ENCODE measurements at places on chromosomes 1 and 21.

- no peak for DNase-seq
These were observed 53.9 kb downstream of the GABPA start for GRCh38 chr21:25788677-25789076.

GRCh38 chr1:214451596-214451995 is 99.8 kb downstream of the PTPN14 start:
- DNase-seq, result no peak

- DNase-seq, result no peak
These were observed 210.3 kb downstream of the SETD4 start for GRCh38 chr21:35850029-35850428.

- DNase-seq, result no peak
These were observed 93.7 kb downstream of the TTC3 start for GRCh38 chr21:37166733-37167132.

GRCh38 chr1:185215911-185216310 is 58.9 kb downstream of the SWT1 start:
- no peak for DNase-seq

DNA sequence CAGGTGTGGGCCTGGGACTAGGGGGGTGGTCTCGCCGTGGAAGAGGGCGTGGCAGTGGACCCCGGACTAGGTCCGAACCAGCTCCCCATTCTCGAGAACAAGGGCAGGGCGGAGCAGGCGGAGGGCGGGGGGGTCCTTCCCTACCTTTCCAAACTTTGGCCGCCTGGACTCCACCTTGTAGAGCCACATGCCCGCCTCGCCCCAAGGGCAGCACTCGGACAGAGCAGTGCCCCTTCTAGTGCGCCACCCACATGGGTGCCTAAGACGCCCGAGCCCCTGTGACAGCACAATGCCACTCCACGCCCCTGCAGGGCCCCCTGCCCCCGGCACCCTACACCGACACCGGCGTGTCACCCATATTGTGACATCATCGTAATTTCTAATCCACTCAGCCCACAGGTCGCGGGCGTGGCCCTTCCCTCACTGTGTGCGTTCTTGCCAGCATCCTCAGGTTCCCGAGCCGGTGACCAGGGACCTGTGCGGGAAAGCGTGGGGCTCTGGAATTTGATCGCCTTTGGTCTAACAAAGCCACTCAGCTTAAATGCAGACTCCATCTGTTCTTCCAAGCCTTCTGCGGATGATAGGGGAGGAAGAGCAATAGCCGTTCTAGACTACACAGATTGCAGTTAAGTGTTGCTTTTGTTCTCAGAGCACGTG is 553 bp upstream of the STMN1 start:
- no peak for DNase-seq

GRCh38 chr1:173295995-173296394 is 88.9 kb upstream of the TNFSF4 start:
- DNase-seq, result no peak

DNA sequence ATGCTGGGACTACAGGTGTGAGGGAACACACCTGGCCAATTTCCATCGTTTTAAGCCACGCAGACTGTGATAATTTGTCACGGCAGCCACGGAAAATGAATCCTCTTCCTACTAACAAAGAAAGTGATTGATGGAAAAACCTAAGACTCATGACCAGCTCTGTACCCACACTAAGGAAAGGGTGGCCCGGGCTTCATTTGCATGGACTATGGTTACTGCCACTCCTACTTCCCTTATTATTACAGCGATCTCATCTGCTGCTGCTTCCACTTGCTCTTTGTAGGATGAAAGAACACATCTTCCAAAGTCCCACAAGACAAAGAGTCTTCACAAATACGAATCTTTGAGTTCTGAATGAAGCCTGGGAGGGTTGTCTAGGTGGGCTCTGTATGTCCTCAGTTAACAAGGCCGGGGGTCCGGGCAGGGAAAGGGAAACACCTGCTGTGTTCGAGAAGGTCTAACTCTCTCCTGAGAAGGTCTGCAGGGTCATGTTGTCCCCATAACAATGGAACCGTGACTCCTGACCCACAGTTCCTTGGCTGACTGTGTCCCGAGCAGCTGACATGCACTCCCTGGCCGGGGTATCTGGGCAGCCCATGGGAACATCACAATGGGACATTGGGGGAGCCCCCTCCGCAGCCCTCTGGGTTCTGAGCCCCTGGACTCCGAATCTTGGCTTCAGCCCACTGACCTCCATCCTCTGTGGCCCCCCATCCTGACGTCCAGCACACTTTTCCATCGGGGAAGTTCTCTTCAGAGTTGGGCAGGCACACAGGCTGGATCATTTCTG is 13.3 kb upstream of the TFF1 start:
- DNase-seq, result no peak

GRCh38 chr1:38962113-38962512 is 20.5 kb upstream of the RHBDL2 start:
- DNase-seq, result no peak

DNA sequence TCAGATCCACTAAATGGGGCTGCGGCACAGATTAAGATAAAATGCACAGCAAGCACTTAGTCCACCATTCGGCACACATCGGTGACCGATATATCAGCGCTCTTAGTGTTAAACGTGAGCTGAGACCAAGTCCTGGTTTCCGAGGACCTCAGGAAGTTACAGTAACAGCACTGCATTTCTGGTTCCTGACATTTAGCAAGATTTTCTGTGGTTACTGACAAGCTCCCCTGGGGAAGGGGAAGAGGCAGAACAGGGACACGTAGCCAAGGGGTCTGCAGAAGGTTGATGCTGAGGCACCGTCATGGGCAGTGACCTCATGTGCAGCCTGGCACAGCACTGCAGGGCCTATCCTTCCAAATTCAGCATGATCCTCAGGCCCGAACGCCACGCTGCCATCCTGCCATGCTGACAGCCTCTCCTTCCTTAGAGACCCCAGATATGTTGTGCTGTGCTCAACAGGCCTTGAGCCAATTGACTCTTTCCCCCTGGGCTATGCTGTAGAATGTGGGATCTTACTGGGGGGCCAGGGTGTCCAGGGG is 13.4 kb upstream of the PEF1 start:
- DNase-seq, result no peak

DNA sequence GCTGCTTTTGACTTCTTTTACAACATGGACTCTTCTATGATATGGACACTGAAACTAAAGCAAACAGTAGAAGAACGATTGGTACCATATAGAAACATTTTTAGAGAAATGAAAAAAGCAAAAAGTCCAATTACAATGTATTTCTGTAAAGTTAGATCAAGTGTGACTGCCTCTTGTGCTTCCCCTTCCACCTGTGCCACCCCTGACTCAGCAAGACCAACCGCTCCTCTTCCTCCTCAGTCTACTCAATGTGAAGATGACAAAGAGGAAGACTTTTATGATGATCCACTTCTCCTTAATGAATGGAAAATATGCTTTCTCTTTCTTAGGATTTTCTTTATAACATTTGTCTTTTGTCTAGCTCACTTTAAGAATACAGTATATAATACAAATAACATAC is 66.9 kb downstream of the PHTF1 start:
- DNase-seq, result no peak

DNA sequence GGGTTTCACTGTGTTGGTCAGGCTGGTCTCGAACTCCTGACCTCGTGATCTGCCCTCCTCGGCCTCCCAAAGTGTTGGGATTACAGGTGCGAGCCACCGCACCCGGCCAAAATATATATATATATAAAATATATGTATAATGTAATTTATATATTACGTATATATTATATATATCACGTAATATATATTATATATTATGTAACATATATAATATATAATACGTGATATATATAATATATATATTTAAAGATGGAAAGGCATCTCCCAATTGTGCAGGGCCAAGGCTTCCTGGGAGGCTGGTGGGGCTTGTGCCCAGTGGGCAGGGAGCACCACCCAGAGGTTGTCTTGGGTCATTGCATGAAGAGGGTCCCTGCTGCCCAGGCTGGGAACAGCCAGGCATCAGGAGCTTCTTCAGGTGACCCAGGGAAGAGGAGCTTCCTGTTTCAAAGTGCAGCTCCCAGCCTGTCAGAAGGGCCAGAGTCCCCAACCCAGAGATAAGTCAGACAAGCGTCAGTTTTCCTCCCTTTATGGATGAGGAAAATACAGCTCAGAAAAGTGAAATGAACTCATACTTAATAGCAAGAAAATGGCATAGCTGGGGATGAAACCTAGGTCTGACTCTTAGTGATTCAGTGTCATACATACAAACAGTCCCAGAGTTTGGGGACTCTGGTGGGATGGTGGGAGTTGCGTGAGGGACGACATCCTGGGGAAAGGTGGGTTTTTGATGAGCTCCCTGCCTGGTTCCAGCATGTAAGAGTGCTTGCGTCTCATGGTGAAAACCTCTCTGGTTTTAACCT is 12.0 kb downstream of the UBE2Q1 start:
- peak; percentile 6 for DNase-seq

GRCh38 chr1:23581219-23581618 is 21.9 kb upstream of the ID3 start:
- no peak for DNase-seq

- peak; percentile 8 for DNase-seq
These were observed 683 bp upstream of the EFNA4 start for GRCh38 chr1:155062702-155063411.

- DNase-seq, result no peak
These were observed 79.5 kb downstream of the BEND5 start for GRCh38 chr1:48697066-48697707.

DNA sequence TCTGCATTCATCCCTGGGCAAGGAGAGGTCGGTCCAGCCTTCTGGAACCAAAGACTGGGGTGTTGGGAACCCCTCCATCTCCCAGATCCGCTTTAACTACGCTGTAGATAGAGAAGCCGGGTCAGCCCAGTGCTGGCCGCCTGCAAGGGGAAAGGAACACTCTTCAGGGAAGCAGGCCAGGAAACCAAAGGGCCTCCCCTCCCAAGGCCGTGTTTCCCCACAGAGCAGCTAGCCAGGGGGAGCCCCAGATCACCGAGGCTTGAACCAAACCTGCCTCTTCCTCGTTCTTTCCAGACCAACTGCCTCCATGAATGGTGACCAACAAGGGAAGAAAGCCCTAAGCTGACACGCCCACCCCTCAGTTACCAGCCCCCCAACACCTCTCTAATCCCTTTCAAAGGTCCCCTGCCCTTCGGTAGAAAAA is 1.2 kb upstream of the CHD5 start:
- no peak for DNase-seq

GRCh38 chr1:26858160-26858559 is 4.8 kb upstream of the SFN start:
- no peak for DNase-seq

- DNase-seq, result no peak
These were observed 59.0 kb upstream of the BCAR3 start for GRCh38 chr1:93740601-93741031.

GRCh38 chr1:226309398-226310244 is 657 bp upstream of the LIN9 start:
- peak; percentile 48 for DNase-seq

DNA sequence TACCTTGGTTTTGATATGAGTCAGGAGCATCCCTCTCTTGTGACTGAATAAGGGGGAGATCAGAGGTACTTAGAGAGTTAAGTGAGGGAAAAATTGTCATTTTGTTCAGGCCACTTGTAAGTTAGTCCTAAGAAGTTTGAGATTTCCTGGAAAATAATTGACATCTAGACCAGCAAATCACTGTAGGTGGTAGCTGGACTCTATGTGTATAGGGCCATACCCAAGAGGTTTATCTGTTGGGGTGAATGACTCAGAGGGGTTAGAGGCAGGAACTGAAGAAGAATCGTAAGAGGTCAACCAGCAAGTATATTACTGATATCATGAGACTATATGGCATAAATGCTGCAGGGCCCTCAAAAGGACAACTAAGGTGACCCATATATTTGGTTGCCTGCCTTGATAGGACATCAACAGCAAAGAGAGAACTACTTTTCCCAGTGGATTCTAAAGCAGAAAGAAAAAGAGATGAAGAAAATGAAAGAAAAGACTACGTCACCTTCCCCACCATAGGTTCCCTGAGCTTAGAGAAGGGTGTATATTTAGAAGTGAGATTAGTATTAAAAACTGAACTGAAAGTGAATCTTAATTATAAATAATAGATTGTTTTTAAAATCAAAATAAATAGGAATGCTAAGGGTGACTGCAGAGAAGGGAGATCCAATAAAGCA is 8.0 kb upstream of the RNPC3 start:
- no peak for DNase-seq

DNA sequence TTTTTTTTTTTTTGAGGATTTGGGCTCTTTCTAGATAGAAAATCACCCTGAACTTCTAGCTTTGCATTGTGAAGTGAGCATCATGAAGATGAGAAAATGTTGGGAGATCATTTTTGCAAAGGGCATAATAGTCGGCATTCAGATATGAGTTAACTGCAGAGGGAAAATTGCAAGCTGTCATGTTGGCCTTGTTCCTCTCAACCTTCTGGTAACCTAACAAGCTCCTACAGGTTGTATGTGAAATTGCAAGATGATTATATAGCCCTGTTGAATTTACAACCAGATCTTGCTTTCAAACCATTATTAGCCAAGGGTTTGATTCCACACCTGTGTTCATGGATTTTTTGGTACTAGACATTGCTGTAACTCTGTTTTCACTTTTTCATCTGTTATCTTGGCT is 2.2 kb downstream of the ELOA start:
- DNase-seq, result no peak

DNA sequence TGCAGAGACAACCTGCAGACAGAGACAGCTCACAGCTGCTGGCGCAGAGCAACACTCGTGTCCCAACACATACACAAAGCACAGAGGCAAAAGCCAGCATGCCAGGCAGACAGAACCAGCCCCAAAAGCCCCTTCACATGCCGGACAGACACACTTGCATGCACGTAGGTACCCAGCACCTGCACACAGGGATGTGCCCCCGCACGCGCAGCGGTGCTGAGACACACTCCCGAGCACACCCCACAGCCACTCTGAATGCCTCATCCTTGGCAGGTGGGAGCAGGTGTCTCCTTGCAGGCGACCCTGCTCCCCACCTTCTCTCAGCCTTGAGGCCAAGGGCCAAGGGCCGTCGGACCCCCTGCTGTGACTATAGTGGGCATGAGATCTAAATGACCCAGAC is 41.2 kb upstream of the ZC3H12A start:
- no peak for DNase-seq

- no peak for DNase-seq
These were observed 46.5 kb downstream of the SIM2 start for GRCh38 chr21:36745459-36745858.

GRCh38 chr1:190373705-190374336 is 103.8 kb downstream of the BRINP3 start:
- DNase-seq, result no peak

DNA sequence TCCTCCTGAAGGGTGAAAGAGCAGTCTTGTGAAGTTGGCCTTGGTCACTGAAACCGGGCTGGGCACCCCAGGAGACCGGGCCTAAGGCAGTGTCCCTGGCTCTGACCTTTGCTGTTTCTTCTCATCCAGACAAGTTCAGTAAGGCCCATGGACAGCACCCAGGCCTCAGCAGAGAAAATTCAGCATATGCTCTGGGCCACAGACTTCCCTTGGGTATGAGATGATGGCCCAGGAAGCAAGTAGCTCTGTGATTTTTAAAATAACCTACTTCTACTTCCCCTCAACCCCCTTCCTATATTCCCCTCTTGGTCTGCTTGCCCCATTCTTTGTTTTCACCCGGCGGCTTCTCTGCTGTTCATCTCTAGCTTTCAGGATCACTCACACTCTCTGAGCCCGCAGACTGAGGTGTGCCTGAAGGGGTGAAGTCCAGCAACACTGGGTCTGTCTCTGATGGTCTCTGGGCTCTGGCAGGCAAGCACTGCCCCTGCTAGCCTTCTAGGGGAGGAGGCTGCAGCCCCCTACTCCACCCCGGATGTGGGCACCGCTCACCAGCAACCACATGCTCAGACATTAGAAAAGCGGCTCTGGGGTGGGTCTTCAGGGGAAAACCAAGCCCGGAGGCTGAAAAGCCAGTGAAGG is 2.9 kb upstream of the GPR25 start:
- DNase-seq, result no peak

GRCh38 chr1:81838600-81839218 is 38.0 kb downstream of the ADGRL2 start:
- no peak for DNase-seq
